ENCODE measurements at places on chromosomes 3 and 15. TPM values are rescaled to one million over a fixed set of nuclear protein-coding genes. Genes with fewer than 3 reads are reported as not detected.

GRCh38 chr3:179072100-179072438 is 460 bp upstream of the ZMAT3 start:
- no peaks in the 10 kb centered on the region for H3K27me3 ChIP-seq
- peak overlapping the region; percentile 71 for H3K4me3 ChIP-seq
- no peaks in the 10 kb centered on the region for H3K36me3 ChIP-seq
- peaks cover 6% of the 10 kb centered on the region for H3K4me1 ChIP-seq

- H3K27ac ChIP-seq: peak overlapping the region; percentile 83
- H3K36me3 ChIP-seq: no peaks in the 10 kb centered on the region
- H3K27me3 ChIP-seq: no peaks in the 10 kb centered on the region
- peak; percentile 30 for DNase-seq
Observed at GRCh38 chr15:87949575-87950223, 306.8 kb downstream of the NTRK3 start.

GRCh38 chr3:71785532-71786216 is 726 bp upstream of the PROK2 start:
- no peak overlapping the region for H3K27ac ChIP-seq
- H3K4me1 ChIP-seq: peaks cover 8% of the 10 kb centered on the region
- H3K27me3 ChIP-seq: peaks cover 62% of the 10 kb centered on the region
- H3K36me3 ChIP-seq: no peaks in the 10 kb centered on the region

SAMD7 gene
- total RNA-seq: not detected

LRTM1 gene
- total RNA-seq: not detected

GRCh38 chr3:142148044-142148791 is 1.1 kb downstream of the TFDP2 start:
- DNase-seq: no peak
- H3K27me3 ChIP-seq: no peaks in the 10 kb centered on the region
- peak overlapping the region; percentile 84 for H3K4me3 ChIP-seq
- peak overlapping the region; percentile 87 for H3K27ac ChIP-seq

- H3K4me3 ChIP-seq: no peak overlapping the region
- DNase-seq: no peak
- H3K27me3 ChIP-seq: no peaks in the 10 kb centered on the region
- H3K36me3 ChIP-seq: no peaks in the 10 kb centered on the region
- H3K4me1 ChIP-seq: no peaks in the 10 kb centered on the region
Observed at GRCh38 chr15:57458356-57458781, 82.1 kb downstream of the CGNL1 start.
